ENCODE measurements at places on chromosomes 1 and 21.

DNA sequence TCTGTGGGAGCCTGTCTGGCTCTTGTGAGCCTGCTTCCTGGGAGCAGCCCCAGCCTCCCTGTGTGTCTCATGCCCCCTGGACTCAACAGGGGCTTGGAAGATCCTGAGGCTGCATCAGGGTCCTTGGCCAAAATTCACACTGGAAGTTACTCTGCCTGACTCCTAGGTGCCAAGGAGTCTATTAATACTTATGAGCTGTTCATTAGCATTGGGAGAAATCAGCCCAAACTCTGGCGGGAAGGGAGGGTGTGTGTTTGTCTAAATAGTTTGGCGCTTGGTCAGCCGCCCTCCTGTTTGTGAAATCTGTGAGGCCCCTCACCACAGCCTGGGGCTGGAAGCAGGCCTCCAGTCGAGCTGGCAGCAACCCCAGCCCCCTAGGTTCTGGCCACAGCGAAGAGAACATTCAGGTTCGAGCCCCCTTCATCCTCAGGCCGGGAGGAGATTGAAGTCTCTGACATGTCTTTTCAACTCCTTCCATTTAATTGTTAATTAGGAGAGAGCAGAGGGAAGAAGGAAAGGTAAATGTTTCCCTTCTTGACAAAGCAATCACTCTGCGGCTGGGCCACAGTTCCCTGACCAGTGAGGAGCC lies 82.1 kb upstream of the F3 start:
- DNase-seq = no peak

DNA sequence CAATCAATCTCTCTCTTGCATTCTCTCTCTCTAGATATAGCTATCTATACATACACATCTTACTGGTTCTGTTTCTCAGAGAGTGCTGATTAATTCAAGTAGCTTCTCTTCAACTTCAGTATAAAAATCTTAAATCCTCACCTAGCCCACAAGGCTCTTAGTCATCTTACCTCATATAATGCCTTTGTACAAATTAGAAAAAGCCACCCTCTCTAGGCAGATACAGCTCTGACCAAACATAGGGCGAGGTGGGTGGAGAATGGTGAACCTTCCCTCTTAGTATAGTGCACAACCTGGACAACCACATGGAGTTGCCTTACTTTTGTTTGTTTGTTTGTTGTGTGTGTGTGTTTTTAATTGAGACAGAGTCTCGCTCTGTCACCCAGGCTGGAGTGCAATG lies 5.1 kb upstream of the INAVA start:
- no peak for DNase-seq

DNA sequence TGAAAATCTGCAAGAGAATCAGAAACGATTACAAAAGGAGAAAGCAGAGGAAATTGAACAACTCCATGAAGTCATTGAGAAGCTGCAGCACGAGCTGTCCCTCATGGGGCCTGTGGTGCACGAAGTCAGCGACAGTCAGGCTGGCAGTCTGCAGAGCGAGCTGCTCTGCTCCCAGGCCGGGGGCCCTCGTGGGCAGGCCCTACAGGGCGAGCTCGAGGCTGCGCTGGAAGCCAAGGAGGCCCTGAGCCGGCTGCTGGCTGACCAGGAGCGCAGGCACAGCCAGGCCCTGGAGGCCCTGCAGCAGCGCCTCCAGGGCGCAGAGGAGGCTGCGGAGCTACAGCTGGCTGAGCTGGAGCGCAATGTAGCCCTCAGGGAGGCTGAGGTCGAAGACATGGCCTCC lies 47.5 kb upstream of the DIP2A start:
- DNase-seq = no peak

- peak; percentile 61 for DNase-seq
These were observed at the start of gene S100A4 for GRCh38 chr1:153545067-153546055. S100A4 (minus strand) TSS chr1:153545806; CDS start chr1:153544794, 1,012 bp downstream.

DNA sequence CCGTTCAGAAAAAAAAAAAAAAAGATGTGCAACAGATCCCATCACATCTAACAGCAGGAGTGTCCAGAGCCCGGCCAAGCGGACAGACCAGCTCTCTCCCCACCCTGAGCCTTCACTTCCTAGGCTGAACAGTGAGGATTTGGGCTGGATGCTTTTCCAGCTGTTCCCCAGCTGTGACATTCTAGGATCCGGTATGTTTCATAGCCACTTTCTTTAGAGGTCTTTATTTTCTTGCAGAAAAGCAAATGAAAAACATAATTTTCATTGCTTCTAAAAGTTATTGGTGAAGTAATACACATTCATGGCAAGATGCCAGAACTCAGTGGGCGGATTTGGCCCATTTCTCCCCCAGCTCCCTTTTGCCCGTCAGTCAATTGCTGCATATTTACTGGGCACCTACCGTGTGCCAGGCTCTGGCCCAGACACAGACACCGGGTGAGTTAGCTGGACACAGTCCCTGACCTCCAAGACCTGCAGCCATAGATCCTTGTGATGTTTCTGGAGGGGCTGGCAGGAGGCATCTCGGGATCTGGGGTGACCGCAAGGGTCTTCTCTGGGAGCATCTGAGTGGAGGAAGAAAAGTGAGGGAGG lies 213.7 kb upstream of the VAMP3 start:
- no peak for DNase-seq

DNA sequence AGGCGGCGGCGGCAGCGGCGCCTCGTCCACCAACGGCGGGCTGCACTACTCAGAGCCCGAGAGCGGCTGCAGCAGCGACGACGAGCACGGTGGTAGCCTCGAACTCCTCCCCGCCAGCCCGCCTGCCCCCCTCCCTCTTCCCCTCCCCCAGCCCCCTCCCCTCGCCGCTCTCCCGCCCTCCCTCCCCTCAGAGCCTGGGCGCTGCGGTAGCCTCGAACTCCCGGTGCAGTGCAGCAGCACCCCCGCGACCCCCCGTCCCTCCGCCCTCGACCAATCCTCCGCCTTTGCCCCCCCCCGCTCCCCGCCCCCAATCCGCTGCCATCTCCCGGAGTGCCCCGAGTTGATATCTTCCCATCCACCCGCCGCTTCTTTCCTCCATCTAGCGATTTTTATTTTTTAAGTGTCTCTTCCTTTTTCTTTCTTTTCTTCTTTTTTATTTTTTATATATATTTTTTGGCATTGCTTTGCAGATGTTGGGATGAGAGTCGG lies 516 bp downstream of the RCOR3 start:
- no peak for DNase-seq

- DNase-seq = no peak
These were observed 2.3 kb downstream of the FGR start for GRCh38 chr1:27632387-27633297.

- no peak for DNase-seq
These were observed 2.8 kb downstream of the KCNQ4 start for GRCh38 chr1:40786171-40786994.

DNA sequence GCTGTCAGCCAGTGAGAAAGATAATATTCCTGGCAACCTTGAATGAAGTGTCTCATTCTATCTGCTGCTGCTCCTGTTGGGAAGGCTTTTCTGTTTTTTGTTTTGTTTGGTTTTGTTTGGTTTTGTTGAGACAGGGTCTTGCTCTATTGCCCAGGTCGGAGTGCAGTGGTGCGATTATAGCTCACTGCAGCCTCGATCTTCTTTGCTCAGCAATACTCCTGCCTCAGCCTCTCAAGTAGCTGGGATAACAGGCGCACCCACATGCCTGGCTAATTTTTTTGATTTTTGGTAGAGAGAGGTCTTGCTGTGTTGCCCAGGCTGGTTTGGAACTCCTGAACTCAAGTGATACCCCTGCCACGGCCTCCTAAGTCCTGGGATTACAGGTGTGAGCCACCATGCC lies 37.6 kb downstream of the BTG3 start:
- DNase-seq = no peak

- DNase-seq = no peak
These were observed 38.1 kb upstream of the RAP1GAP start for GRCh38 chr1:21707086-21707840.

GRCh38 chr1:160077486-160077885 lies 3.9 kb upstream of the KCNJ9 start:
- no peak for DNase-seq

GRCh38 chr21:41861255-41861654 lies 17.9 kb downstream of the PRDM15 start:
- DNase-seq = no peak

- DNase-seq = no peak
These were observed 1.3 kb downstream of the NVL start for GRCh38 chr1:224328644-224329043.

DNA sequence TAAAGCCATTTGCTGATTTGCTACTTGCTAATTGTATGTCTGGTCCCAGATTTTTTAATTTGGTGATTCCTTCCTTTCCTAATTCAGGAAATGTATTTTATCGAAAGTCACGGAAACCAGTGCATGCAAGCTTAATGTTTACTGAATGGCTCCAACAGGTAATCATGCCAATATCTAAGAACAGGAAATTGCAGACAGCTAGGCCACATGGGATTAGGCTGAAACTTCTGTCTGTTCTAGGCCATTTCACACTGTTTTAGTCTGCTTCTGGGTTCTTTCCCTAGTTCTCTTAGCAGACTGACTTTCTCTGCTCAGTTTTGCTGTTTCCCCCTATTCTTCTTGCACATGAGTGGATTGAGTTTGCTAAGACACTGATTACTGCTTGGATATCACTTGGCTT lies 111.4 kb downstream of the NTNG1 start:
- no peak for DNase-seq

GRCh38 chr1:203649999-203650836 lies 23.6 kb downstream of the ATP2B4 start:
- peak; percentile 83 for DNase-seq

GRCh38 chr1:92464588-92465255 lies 22.0 kb downstream of the GFI1 start:
- DNase-seq = no peak

DNA sequence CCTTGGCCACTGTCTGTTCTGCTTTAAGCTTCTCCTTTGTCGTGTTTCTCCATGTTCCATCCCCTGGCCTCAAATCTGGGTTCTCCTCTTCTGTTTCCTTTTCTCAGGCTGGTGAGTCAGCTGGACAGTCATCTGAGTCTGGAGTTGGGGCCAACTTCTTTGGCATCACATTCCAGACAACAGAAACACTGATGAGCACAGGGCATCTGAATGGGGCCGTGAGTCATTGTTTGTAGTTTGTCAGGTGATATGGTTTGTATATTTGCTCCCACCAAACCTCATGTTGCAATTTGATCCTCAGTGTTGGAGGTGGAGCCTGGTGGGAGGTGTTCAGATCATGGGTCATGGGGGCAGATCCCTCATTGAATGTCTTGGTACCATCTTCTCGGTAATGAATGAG lies 14.3 kb upstream of the OLIG2 start:
- DNase-seq = no peak

DNA sequence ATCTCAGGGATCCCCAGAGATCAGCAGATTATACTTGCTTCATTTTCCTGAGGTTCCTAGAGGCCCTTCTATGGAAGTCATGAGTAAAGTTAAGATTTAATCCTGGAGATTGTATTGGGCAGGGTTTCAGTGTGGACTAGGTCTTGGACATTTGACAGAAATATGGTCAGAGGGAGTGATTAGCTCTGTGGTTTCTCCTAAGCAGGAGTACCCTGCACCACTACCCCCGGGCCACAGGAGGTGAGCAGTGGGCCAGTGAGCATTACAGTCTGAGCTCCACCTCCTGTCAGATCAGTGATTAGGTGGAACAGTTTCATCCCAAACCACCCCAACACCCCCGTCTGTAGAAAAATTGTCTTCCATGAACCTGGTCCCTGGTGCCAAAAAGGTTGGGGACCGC lies 43.2 kb downstream of the PHACTR4 start:
- DNase-seq = no peak

DNA sequence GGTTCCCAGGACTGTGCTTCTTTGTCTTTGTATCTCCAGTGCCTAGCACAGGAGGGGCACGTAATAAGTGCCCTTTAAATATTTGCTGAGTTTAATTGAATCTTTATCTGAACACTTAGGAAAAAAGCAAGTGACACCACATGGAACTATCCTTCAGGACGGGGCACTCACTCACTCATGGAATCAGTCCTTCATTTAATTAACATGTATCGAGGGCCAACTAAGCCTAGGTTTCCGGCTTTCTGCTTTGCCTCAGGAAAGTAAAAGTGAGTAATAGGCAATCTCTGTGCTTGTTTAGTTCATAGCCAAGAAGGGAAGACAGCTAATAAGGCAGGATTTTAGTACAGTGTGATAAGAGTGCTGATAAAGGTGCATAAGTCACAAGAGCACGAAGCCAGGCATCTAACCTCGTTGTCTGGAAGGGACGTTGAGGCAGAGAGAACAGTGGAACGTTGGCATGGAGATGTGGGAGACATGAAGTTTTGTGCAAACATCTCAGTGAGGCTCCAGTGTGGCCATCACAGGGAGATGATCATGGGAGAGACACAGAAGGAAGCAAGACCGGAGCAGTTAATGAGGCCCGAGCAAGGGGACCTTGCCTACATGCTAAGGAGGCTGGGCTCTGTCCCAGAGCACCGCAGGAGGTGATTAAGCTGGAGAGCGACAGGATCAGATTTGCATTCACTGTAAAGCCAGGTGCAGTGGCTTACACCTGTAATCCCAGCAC lies 54.1 kb upstream of the TRIM67 start:
- no peak for DNase-seq

- no peak for DNase-seq
These were observed 355.5 kb downstream of the LMO4 start for GRCh38 chr1:87684194-87684593.

DNA sequence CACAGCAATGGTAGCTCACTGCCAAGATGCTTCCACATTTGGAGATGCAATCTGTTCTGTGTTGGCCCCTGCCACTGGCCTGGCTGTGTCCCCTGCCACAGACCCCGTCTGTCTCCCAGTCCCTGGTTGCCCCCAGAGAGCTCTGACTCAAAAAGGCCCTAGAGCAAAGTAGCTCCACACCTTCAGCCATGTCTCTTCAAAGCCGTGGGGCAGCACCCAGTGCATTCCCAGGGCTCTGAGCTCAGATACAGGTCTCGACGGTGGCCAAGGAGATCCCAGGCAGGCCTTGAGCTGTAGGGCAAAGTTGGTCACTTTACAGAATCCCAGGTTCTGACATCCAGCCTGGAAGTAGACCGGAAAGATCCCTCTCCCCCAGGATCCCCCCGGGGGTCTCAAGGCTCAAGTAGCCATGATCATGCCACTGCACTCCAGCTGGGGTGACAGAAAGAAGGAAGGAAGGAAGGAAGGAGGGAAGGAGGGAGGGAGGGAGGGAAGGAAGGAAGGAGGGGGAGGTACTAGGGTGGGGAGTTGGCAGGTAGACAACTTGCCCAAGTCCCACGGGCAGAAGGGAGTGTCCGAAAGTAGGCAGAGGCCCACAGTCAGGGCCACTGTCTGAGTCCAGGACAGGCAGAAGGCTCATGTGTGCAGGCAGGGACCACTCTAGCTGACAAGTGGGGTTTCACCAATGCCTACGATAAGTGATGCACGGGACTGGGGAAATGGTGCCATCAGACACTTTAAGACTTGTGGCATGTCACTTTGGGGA lies 4.8 kb upstream of the ARF1 start:
- no peak for DNase-seq

GRCh38 chr1:228164561-228165371 lies 838 bp upstream of the IBA57 start:
- DNase-seq = no peak

All from T-helper 17 cell (primary cell).